Activated T-cell treated with anti-CD3 and anti-CD28 coated beads, Interleukin-2, amount 50 U/mL, for 4 hours (primary cell): ENCODE measurements at places on chromosomes 12 and 14. TPM values are rescaled to one million over a fixed set of nuclear protein-coding genes. Genes with fewer than 3 reads are reported as not detected.

DNA sequence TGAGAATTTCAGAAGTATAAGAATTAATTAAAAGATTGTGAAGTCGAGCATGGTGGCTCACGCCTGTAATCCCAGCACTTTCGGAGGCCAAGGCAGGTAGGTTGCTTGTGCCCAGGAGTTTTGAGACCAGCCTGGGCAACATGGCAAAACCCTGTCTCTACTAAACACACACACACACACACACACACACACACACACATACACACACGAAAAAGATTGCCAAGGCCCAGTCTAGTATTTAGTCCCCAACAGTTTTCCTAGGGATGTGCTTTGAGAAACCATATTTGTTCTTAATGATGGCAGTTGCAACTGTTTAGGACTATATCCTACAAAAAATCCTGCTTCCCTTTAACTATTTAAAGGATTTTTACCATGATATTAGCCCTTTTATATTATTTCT is 6.0 kb downstream of the TBK1 start:
- no peak for DNase-seq

- DNase-seq, result no peak
These were observed 120.9 kb downstream of the SLC38A6 start for GRCh38 chr14:61101803-61102548.

DNA sequence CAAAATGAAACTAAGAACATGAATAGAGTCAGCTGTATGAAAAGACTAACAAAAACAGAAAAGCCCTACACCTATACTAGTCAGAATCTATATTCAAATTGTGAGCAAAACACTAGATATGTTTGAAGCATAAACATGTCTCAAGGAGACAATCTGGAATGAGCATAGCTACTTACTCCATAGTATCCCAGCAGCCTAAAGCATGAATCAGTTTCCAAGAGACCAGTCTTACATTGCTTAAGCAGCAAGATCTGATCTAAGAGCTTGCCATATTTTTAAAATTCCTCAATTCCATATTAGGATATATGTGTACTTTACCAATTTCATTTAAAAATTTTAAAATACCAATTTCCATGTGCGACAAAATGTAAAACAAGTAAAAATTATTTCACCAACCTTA is 7.7 kb downstream of the CAPS2 start:
- DNase-seq, result no peak

- no peak for DNase-seq
These were observed 10.4 kb downstream of the SLC15A4 start for GRCh38 chr12:128813392-128813791.

IAPP gene
- total RNA-seq, result not detected

DNA sequence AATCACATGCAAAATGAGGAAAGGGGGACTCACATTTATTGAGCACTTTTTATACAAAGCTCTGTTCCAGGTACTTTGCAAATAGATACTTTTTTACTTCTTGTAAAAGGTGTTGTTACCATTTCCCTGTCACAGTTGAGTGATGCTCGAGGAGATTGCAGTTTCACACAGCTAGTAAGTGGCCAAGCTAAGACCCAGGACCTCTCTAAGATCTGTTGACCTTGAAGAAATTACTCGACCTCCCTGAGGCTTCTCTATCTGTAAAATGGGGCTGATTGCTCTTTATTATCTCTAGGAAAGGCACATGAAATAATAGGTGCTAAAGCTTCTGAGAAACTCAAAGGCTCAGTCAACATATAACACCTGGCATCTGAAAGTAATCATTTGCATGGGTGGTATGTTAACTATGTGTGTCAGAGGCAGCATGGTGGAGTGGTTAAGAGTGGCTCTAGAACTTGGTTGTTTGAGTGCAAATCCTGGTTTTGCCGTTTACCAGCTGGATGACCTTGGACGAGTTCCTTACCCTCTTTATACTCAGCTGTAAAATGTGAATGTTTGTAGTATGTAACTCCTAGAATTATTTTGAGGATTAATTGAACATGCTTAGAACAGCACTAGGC is 41.5 kb downstream of the IFT81 start:
- DNase-seq, result no peak
